Peyer's patch (tissue), 4 donors: ENCODE measurements at places on chromosomes 12 and 14. TPM values are rescaled to one million over a fixed set of nuclear protein-coding genes. Genes with fewer than 3 reads are reported as not detected.
A peak's percentile ranks its signal among the peaks of the same experiment; 100 is the strongest.

GRCh38 chr12:109475993-109476806 is 900 bp downstream of the KCTD10 start:
- H3K4me3 ChIP-seq, result peak overlapping the region; percentile 79
- peak overlapping the region; percentile 91 for H3K27ac ChIP-seq
- no peaks in the 10 kb centered on the region for H3K36me3 ChIP-seq
- no peaks in the 10 kb centered on the region for H3K27me3 ChIP-seq
- H3K4me1 ChIP-seq, result peaks cover 8% of the 10 kb centered on the region

SOAT2 gene
- 55.0 TPM for total RNA-seq

GRCh38 chr12:53230108-53230845 is 1.7 kb downstream of the RARG start:
- no peak overlapping the region for H3K27ac ChIP-seq
- no peak for DNase-seq
- no peaks in the 10 kb centered on the region for H3K27me3 ChIP-seq
- H3K4me3 ChIP-seq, result no peak overlapping the region
- no peaks in the 10 kb centered on the region for H3K36me3 ChIP-seq
- no peaks in the 10 kb centered on the region for H3K4me1 ChIP-seq

GRCh38 chr12:28771968-28772367 is 377.1 kb upstream of the FAR2 start:
- H3K4me1 ChIP-seq, result no peaks in the 10 kb centered on the region
- H3K36me3 ChIP-seq, result no peaks in the 10 kb centered on the region
- H3K4me3 ChIP-seq, result no peak overlapping the region
